ENCODE measurements at places on chromosomes 2 and 18. TPM values are rescaled to one million over a fixed set of nuclear protein-coding genes. Genes with fewer than 3 reads are reported as not detected.

Gene LRATD1
- polyA plus RNA-seq: 0.86 TPM

Gene WIPF1
- 47.8 TPM for polyA plus RNA-seq

Gene MAP3K19
- polyA plus RNA-seq: not detected

Gene HIBCH
- polyA plus RNA-seq: 28.9 TPM

Gene FMNL2
- polyA plus RNA-seq: 3.8 TPM

Gene NT5DC4
- not detected for polyA plus RNA-seq

Gene EPHA4
- polyA plus RNA-seq: 24.4 TPM

Gene TMEM17
- polyA plus RNA-seq: 6.0 TPM

Gene POTEI
- not detected for polyA plus RNA-seq

Gene NAT8
- not detected for polyA plus RNA-seq

Gene HOXD12
- 0.14 TPM for polyA plus RNA-seq

Gene C2orf92
- polyA plus RNA-seq: 1.3 TPM

Gene SCN7A
- polyA plus RNA-seq: not detected

Gene GALNT5
- 76.5 TPM for polyA plus RNA-seq

Gene MBD1
- 33.1 TPM for polyA plus RNA-seq

Gene PSMA8
- not detected for polyA plus RNA-seq

Gene MRO
- polyA plus RNA-seq: not detected

Gene UBXN4
- 193 TPM for polyA plus RNA-seq

Gene OR6B2
- polyA plus RNA-seq: not detected

Gene SCN1A
- 0.08 TPM for polyA plus RNA-seq

Gene SLC66A2
- 33.5 TPM for polyA plus RNA-seq

Gene SLC30A3
- not detected for polyA plus RNA-seq

Gene IL36RN
- not detected for polyA plus RNA-seq

Gene PRLH
- polyA plus RNA-seq: not detected

Gene RAB17
- not detected for polyA plus RNA-seq

Gene SH2D6
- polyA plus RNA-seq: not detected

Gene CCDC68
- polyA plus RNA-seq: 0.18 TPM

Gene SLC8A1
- 13.8 TPM for polyA plus RNA-seq

Gene CAPN14
- polyA plus RNA-seq: not detected

Gene APOB
- not detected for polyA plus RNA-seq

Gene CCDC150
- polyA plus RNA-seq: 2.5 TPM

Gene MRPL30
- polyA plus RNA-seq: 22.6 TPM

Measured in GM23248 (cell line).